ENCODE measurements at places on chromosomes 5 and 9.

GRCh38 chr5:157689942-157690689 is 18.8 kb downstream of the C5orf52 start:
- DNase-seq, result no peak

DNA sequence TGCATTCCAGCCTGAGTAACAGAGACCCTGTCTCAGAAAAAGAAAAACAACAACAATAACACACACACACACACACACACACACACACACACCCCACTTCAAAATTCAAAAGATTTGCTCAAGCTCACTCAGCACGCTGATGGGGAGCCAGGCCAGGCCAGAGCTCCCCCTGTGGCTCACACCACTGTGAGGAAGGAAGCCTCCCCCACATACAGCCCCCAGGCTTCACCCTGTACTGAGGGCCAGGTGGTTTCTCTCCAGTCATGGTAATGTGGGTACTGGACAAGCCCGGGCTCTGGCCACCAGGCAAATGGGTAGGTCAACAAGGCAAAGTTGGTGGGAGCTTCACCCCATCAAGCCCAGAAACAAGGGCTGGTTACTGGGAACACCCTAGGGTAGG is 19.0 kb downstream of the ATOX1 start:
- DNase-seq, result peak; percentile 39

- DNase-seq, result peak; percentile 46
These were observed 19.6 kb downstream of the ITGA2 start for GRCh38 chr5:53008751-53009150.

DNA sequence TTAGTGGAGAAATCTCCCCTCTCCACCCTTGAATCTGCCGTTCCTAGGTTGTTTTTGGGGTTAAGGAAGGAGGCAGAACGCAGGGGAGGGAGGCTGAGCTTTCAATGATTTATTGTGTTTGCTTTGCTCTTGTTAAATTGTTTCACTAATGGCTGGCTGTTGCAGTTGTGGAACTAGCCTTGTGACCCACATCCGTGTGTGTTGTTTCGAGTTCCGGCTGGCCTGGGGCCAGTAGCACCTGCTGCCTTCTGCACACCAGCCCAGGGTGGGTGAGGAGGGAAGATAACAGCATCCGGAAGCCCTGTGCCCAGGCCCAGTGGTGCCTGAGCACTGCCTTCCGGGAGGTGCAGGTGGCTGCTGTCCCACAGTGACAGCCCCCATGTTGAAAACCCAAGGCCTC is 3.6 kb downstream of the ERGIC1 start:
- no peak for DNase-seq

GRCh38 chr5:153831973-153832372 is 206.7 kb downstream of the FAM114A2 start:
- DNase-seq, result peak; percentile 66

- no peak for DNase-seq
These were observed 91.5 kb downstream of the GHR start for GRCh38 chr5:42514754-42515153.
